ENCODE measurements at places on chromosomes 5 and 9. TPM values are rescaled to one million over a fixed set of nuclear protein-coding genes. Genes with fewer than 3 reads are reported as not detected.

GRCh38 chr5:90022711-90023053 lies 386.9 kb downstream of the CETN3 start:
- DNase-seq: no peak

GRCh38 chr5:179161901-179162300 lies 101.7 kb downstream of the ZNF354C start:
- DNase-seq: no peak

GRCh38 chr5:169299663-169300467 lies 1.1 kb downstream of the SLIT3 start:
- DNase-seq: no peak

Gene GBGT1
- 27.8 TPM for total RNA-seq

- no peak for DNase-seq
These were observed 167.3 kb downstream of the ROR2 start for GRCh38 chr9:91782708-91783214.

GRCh38 chr9:89153232-89154017 lies 25.2 kb downstream of the SHC3 start:
- peak; percentile 55 for DNase-seq

- DNase-seq: no peak
These were observed 389.0 kb downstream of the RASEF start for GRCh38 chr9:82673919-82674318.

Gene PRPF4
- total RNA-seq: 18.3 TPM

DNA sequence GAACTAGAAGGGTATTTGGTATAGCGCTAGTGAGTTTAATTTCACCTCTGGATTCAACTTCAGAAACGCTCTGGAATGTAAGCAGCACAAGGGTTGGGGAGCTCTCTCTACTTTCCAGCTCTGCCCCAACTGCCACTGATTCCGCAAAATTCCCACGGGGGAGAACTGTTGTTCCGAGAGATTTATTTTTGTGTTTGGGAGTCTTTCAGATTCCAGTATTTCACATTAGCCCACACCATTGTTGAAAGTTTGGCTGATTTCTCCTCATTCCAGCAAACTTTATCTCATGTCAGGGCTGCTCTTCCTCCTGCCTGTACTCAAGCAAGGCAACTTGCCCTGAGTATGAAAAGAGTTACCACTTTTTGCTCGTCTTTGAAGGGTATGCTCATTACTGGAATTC lies 198.5 kb upstream of the EGFLAM start:
- no peak for DNase-seq

Gene IFNE
- total RNA-seq: not detected

Gene OTULINL
- total RNA-seq: 0.40 TPM

GRCh38 chr5:172918421-172919371 lies 40.5 kb upstream of the RPL26L1 start:
- DNase-seq: no peak

Gene GHR
- total RNA-seq: 3.1 TPM

Gene PAEP
- not detected for total RNA-seq

Gene HRH2
- total RNA-seq: not detected

Gene NR2F1
- 30.5 TPM for total RNA-seq

DNA sequence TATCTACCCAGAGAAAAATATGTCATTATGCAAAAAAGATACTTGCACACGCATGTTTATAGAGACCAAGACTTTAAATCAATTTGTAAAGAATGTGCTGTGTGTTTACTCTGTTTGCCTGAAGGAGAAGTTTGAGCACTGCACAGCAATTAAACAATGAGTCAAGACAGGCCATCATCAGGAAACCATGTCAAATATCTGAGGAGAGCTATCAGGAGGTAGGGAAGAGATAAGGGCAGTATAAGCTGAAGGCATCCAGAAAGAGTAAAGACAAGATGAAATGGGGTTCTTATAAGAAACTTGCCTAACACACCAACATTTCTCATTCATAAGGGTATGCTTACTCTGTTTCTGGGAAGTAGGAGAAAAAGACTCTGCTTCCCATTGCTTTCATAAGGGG lies 405.8 kb upstream of the PTGER4 start:
- no peak for DNase-seq

- peak; percentile 37 for DNase-seq
These were observed 1.2 kb downstream of the CKS2 start for GRCh38 chr9:89312222-89312571.

Gene ZNF474
- total RNA-seq: not detected

DNA sequence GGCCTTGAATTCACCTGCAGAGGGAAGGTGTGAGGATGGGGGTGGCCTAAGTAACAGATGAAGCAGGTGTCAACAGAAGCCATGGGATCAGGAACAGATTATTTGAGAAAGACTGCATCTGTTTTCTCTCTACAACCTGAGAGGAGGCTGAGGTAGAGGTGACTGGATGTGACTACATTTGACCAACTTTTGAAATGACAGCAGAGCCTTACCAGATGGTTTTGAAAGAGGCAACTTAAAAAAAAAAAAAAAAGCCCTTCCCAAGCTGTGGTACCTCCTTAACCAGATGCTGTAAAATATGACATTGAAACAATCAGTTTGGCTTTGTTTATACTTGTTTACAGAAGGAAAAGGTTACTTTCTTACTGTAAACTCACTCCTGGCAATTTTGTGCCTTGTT lies 108.6 kb downstream of the TRIO start:
- no peak for DNase-seq

GRCh38 chr5:132776938-132777208 lies 166 bp downstream of the SEPTIN8 start:
- DNase-seq: no peak

Gene PITX1
- total RNA-seq: under 0.01 TPM

GRCh38 chr5:16856531-16856930 lies 79.6 kb downstream of the MYO10 start:
- peak; percentile 13 for DNase-seq

Gene SAXO1
- not detected for total RNA-seq

- no peak for DNase-seq
These were observed 62.2 kb downstream of the RANBP17 start for GRCh38 chr5:170923910-170924620.

GRCh38 chr9:136484153-136485048 lies 1.6 kb upstream of the SEC16A start:
- no peak for DNase-seq

- DNase-seq: peak; percentile 70
These were observed 103.5 kb downstream of the NDUFAF2 start for GRCh38 chr5:61048534-61048933.

Gene TMEM38B
- total RNA-seq: 6.3 TPM

GRCh38 chr9:93562157-93562556 lies 14.2 kb upstream of the PHF2 start:
- DNase-seq: no peak

DNA sequence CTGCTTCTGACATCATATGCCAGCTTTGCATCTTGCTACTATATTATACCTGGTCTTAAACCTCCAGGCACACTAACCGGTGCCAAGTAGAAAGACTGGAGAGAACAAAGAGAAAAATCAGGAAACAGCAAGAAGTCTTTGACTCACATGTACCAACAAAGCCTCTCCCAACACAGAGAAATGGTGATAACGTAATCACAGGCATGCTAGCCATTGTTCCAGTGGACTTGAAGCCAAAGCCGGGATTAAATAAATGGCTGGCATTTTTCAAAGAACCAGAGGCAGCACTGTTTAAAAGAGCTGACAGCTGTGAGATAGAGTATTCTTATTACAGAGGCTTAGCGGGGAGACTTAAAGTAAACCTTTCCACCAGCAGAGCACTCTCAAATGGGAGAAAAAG lies 148.4 kb upstream of the NFIL3 start:
- no peak for DNase-seq

DNA sequence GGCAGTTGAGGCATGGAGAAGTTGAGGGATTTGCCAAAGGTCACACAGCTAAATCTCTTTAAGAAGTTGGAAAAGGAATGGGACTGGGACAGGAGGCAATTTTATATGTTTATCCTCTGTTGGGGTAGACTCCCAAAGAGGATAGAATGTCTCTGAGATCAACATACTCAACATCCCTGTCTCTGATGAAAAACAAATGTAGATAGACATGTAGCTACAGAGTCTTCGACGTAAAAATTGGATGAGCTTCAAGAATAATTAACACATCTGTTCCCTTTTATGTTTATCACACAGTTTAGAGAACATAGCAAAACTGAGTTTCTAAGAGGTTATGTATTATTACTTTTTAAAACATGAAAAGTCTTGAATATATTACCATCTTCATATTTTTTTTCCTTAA lies 204.6 kb upstream of the CD180 start:
- DNase-seq: no peak

GRCh38 chr5:122126756-122127321 lies 2.5 kb upstream of the ZNF474 start:
- DNase-seq: no peak

DNA sequence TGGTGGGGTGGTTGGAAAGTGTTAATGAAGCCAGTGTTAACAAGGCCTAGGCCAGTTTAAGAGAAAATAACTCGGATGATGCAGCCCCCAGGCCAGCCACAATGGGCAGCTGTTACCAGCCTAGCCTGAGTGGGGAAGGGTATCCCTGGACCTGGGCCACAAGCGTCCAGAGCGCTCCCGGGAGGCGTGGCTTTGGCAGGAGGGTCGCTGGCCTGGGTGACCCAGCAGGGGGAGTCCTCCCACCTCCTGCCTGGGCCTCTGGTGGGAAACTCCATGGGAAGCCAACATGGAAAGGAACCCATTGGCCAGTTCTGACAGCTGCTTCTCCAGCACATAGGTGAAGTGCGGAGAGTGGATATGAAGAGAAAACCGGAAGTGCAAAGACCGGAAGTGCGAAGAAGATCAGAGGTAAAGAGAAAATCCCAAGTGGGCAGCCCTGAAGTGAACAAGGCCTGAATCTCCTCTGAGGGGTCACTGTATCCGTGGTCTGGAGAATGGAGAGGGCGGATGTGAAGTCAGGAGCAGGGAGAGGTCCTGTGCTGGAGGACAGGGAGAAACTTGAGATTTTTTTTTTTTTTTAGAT lies 79.0 kb downstream of the ADCY2 start:
- DNase-seq: no peak

DNA sequence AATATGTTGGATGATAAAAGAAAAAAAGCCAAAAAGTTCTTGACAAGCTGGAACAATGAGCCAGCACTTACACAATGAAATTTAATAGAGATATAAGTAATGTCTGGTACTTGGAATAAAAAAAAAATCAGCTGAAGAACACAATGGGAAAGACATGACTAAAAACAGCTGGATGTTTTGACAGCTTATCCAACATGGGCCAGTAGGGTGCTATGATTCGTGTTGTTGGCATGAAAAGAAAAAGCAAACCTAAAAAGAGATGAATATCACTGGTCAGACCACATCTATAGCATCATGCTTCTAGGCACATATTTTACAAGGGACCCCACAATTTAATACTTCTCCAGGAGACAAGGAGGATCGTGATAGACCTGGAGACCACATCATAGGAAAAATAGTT lies 175.3 kb downstream of the ARL15 start:
- DNase-seq: no peak

Gene SCGB3A2
- total RNA-seq: not detected

DNA sequence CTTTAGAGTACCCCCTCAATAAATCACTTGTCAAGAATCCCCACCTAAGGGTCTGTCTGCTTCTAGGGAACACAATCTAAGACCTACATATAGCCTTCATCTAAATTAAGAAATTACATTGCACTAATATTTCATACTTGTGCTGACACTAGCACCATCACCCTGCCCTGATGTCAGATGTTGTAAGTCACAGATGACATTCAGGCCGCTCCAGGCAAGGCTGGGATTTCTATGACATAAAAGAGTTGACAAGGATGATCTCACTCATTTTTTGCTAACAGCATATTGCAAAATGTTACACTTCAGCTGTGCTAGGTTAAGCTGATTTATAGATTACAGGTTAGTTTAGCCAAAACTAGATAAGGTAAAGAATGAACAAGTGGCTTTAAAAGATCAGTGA lies 372.5 kb upstream of the GRIA1 start:
- DNase-seq: no peak

DNA sequence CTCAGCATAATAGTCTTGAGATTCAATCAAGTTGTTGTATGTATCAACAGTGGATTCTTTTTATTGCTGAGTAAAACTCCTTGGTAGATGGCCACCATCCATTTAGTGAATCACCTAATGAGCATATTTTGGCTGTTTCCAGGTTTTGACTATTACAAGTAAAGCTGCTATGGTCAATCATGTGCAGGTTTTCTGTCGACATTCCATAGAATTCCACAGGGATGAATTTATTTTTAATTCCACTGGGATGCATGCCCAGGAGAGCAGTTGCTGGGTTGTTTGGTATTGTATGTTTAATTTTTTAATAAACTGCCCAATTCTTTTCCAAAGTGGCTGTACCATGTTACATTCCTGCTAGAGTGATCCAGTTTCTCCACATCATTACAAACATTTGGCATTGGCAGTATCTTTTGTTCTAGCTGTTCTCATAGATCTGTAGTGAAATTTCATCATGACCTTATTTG lies 10.5 kb upstream of the S1PR3 start:
- DNase-seq: no peak

- no peak for DNase-seq
These were observed 48.4 kb downstream of the ZNF608 start for GRCh38 chr5:124697933-124698591.

GRCh38 chr9:89386797-89387196 lies 68.5 kb downstream of the SECISBP2 start:
- DNase-seq: no peak

Gene PDE4D
- total RNA-seq: 18.7 TPM
